ENCODE measurements at places on chromosomes 1 and 21.

- no peak for DNase-seq
Observed at GRCh38 chr1:206508956-206509355, 1.6 kb downstream of the RASSF5 start.

GRCh38 chr1:94633051-94633450, 91.5 kb upstream of the F3 start:
- no peak for DNase-seq

- peak; percentile 70 for DNase-seq
Observed at GRCh38 chr21:36927719-36928117, 38.8 kb downstream of the HLCS start.

DNA sequence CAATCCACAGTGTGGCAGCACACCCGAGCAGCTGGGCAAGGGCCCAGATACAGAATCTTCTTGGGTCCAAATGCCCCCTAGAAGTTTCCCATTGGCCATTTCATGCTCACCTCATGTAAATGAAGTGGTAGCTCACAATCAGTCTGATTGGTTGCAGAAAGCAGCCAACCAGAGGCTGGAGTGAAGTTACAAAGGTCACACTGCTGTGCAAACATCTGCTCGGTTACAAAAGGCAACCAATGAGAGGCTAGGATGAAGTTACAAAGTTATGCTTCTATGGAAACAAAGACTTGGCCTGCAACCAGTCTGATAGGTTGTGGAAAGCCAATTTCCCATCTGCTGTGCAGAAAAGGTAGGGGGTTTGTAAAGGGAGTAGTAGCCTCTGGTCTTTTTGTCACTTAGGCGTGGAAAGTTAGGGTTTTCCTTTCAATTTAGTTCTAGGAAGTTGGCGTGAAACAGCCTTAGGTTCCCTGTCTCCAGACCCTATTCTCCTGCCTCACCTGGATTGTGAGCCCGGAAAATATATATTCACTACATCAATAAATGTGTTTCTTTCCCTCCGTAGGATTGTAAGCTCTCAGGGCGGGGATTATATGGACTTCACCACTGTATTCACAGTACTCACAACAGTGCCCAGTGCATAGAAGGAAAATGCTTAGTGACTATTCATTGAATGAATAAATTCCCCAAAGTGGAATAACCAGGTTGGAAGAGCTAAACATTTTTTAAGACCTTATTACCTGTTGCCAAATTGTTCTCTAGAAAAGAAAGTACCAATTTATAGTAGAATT, 91.9 kb downstream of the URB2 start:
- DNase-seq: no peak

DNA sequence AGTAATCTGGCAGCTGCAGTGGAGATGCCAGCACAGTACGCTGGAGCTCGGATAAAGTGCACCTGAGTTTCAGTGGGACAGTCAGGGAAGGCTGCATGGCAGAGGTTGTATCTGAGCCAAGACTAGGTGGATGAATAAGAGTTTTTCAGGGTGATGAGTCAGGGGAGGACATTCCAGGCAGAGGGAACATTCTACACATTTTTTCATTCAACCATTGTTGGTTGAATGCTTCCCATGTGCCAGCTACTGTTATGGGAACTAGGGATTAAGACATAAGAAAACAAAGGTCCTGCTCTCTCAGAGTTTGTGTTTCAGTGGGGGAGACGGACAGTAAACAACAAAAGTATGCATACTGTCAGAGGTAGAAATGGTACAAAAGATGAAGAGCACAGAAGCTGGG, 5.2 kb downstream of the LEPR start:
- no peak for DNase-seq

DNA sequence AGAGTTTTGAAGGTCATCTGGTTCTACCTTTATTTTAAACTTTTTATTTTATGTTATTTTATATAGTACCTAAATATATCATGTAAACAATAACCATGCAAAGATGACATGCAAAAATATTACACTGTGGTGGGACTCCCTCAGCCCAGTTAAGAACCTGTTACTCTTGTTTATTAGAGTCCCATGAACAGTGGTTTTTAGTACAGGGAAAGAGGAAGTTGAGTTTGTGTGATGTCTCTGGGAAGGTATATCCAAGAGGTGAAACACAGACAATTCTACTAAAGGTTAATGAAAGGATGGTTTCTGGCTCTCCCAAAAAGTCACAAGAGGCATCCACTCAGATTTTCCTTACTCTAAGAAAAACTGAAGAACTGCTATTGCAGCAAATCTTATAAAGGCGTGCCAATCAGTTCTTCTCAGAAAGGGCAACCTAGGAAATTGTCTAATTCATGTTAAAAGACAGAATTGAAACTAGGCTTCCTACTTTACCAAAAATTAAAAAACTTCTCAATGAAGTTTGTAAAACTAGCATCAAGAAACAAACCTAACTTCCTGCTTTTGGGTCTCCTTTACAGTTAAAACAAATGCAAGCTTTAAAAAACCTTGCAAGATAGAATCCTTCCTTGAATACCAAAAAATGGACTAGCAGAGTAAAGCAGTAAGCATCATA, 19.9 kb downstream of the GFI1 start:
- no peak for DNase-seq

DNA sequence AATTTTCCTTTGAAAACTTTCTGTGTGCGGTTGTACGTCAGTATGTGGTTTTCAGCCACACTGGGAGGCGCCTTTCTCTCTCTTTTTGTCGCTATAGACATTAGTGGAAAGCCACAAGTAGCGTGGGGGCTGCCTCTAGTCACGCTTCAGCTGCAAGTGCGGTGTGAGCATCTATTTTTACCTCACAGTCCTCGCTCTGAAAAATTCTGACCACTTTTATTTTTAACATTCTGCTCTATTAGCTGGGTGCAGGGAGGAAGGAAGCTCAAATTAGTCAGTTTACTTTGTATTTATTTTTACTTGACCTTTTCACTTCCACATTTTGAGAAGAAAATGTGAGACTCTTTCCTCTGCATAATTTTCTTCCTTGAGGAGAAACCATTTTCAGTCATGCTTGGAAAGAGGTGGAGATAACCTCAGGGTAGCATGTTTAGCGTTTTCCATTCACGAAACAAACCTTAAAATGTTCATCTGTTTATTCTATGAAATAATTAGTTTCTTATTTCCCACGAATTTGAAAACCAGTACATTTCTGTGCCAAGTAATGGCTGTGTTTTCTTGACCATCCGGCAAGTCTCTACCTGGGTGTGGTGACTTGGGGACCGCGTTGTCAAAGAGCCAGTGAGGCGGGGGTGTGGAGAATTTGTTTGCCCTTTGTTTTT, 35.6 kb downstream of the ADARB1 start:
- DNase-seq: no peak

- DNase-seq: no peak
Observed at GRCh38 chr1:206521127-206521526, 13.8 kb downstream of the RASSF5 start.

- no peak for DNase-seq
Observed at GRCh38 chr1:180271272-180272255, 41.5 kb downstream of the LHX4 start.

DNA sequence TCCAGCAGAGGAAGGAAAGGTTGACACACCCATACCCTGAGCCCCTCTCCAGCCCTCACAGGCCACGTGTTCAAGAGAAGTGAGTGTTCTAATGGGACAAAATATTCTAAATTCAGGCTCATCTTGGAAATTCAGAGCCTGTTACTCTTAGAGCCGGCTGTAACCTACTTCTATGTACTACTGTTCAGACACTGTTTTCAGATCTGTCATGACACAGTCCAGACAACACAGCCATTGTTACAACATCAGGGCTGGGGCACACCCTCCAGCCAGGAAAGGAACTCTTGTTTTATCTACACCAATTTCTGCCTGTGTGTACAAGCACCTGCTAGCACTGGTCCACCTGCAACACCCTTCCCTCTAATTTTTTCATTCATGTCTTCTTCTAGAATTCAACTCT, 145.4 kb upstream of the C8B start:
- no peak for DNase-seq

GRCh38 chr1:225875044-225875815, 7.0 kb downstream of the TMEM63A start:
- no peak for DNase-seq

DNA sequence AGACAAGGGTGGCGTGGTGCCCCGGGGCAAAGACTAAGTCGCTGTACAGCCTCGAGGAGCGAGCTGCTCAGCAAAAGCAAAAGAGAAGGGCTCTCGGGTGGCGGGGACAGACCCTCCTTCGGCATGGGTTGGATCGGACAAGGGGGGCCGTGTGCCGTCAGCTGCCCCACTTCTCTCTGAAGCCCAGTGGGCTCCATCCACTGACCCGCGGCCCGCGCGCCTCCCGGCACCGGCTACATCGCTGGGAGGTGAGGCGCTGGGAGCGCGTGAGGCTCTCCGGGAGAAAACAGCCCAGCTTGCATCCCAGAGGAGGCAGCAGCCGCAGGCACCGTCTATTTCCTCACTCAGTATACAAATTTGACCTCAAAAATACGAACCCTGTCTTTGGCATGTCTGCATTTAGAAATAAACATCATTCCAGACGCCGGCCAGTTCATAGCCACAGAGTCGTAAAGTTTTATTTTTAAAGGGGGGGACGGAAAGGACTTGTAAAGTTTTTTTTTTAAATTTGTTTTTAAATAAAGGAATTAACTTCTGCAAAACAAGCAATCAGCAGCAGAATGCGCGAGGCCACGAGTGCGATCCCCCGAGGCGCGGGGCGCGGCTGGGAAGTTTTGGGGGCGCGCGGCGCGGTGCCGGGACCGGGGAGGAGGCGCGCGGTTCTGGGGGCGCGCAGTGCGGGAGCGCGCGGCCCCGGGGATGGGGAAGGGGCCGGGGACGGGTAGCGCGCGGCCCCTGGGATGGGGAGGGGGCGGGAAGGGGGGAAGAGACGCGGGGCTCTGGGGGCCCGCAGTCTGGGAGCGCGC, 689 bp upstream of the GPR137B start:
- DNase-seq: no peak

DNA sequence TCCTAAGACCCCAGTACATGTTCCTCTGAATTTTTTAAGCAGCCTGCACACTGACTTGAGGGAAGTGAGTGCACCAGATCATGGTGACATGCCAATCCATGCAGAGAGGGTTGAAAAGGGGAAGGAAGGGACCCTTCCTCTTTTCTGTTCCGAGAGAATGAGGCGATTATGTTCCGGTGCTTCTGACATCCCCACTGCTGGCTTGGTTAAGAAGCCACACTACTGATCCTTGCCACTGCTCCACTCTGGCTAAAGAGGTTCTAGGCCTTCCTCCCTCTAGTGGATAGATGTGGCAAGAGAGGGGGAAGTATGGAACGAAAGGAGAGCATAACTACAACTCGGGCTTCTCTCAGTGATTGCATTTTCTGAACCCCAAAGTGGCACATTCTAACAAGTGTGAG, 1.8 kb upstream of the CYB5R1 start:
- DNase-seq: peak; percentile 12

DNA sequence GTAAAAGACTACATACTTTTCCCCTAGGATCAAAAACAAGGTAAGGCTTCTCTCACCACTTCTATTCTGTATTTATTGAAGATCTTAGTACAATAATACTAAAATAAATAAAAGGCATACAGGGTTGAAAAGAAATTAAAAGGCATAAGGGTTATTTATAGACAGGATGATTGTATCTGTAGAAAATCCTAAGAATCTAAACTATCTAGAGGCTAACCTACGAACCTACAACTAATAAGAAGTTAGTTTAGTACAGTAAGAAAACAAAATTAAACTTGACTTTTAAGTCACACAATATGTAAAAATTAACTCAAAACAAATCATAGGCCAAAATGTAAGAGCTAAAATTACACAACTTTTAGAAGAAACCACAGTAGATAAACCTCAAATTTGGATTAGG, 50.4 kb upstream of the ADAM30 start:
- no peak for DNase-seq

GRCh38 chr21:41187537-41188025, 19.6 kb downstream of the BACE2 start:
- DNase-seq: no peak

DNA sequence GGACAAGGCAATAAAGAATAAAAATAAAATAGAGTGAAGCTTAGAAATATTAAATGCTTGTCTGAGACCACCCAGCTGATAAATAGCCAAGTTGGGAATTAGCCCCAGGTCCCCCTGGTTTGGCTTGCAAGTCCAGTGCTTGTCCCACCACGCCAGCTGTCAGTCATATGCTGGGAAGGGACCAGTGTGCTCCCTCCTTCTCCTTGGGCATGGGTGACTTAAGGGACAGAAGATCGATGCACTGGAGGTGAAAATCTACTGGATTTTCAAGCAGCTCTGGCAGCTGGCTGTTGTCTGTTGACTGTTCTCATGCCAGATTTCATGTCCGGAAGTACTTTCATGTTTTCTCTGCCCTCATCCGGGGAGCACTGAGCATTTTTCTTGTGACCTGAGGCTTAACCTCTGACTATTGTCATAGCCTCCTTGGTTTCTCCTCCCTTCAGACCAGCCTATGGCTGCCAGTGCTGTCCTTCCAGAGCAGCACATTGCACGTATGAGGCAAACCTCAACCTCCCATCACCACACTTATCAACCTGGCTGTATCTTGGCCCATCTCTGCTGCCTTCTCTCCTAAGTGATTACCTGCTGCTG, 12.4 kb downstream of the LMOD1 start:
- no peak for DNase-seq

GRCh38 chr1:223143537-223144248, 645 bp upstream of the TLR5 start:
- DNase-seq: no peak

DNA sequence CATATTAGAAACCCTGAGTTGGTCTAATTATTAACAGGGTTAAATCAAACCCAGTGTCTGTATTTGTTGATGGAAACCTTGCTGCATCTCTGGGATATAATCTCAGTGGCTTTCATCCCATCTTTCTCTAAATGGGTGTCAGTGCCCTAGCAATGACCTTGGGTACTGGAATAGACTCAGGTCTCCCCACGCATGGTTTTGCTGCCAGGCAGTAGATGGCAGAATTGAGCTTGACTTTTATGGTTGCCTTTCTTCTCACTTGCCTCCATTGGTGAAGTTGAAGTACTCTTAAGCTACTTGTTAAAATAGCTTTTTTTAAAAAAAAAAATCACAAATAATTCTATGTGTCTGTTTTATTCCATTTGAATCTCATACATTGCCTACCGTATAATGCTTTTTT, 81.8 kb upstream of the HMCN1 start:
- no peak for DNase-seq

- DNase-seq: no peak
Observed at GRCh38 chr1:47555306-47555705, 117.5 kb downstream of the FOXD2 start.

DNA sequence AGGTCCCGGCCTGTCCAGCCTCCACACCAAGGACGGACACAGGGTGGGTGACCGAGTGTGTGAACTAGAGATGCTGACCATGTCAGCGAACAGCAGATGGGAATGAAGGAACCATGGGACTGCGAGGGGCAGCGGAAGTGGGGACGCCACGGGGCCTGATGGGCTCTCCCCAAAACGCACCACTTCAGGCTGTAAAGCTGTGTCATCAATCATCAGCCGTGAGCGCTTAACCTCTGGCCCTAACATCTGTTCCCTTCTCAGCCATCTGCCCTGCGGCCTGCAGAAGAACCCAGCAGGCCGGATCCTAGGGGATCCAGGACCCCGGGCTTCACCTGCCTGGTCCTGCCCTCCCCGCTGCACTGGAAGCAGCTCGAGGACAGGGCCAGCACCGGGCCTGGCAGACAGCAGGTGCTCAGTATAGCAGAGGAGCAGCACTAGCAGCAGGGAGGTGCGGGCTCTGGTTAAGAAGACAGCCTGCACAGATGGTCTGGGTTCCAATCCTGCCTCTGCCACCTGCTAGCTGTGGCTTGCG, 58.7 kb downstream of the DMRTB1 start:
- no peak for DNase-seq

Measured in stimulated activated CD4-positive, alpha-beta T cell treated with anti-CD3 and anti-CD28 coated beads, TNF-alpha, amount 100 ng/mL, for 48 hours (primary cell).